Activated CD4-positive, alpha-beta memory T cell treated with anti-CD3 and anti-CD28 coated beads for 36 hours (primary cell): ENCODE measurements at places on chromosomes 11 and 22. TPM values are rescaled to one million over a fixed set of nuclear protein-coding genes. Genes with fewer than 3 reads are reported as not detected.

GRCh38 chr11:31022080-31022479 lies 347.5 kb downstream of the DCDC1 start:
- DNase-seq: no peak

DNA sequence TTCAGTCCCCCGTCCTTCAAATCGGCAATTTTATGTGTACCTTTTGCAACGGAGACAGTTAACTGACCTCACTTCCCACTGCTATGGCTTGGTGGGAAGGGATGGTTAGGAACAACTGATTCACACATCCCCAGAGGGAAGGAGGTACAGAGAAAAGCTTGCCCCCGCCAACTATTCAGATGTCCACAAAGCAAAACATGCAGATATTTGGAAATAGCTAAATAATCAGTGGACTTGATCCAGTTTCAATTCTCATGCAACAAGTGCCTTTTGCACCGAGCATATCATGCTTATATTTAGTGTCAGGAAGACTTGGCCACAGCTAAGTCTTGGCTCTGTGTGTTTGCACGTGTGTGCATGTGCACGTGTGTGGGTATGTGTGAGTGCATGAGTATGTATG lies 144.6 kb downstream of the SNX19 start:
- DNase-seq: no peak

- DNase-seq: no peak
Observed at GRCh38 chr11:73274722-73275380, 2.7 kb downstream of the P2RY6 start.

DNA sequence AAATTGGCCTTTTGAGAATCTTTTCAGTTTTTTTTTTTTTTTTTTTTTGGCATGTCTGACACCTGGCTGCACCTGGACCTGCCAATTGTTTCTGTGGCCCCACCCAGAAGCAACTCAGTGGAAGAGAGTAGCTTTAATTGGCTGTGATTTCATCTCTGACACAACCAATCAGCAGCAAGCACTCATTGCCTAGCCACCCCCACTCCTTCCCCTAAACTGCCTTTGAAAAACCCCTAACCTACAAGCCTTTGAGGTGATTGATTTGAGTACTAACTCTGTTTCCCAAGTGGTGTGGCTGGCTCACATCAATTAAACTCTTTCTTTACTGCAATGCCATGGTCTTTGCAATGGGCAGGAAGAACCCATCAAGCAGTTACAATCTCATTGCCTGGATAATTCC lies 98.2 kb upstream of the CHORDC1 start:
- no peak for DNase-seq

DNA sequence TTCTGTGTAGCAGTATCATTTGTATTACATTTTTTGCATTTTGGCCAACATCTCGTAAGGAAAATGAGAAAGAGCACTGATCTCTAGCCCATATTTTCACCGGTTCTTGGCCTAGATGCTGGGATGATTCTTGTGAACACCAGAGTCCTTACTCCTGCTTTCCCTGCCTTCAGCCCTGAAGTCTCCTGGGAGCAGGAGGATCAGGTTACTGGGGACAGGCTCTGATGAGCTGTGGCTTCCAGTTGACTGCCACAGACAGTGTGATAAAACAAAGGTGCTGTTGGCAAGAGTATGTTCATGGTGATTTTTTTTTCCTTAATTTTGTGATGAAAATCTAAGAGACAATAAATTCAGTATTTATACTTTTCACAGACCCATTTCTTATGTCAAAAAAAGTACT lies 34.2 kb upstream of the ADSL start:
- no peak for DNase-seq

DNA sequence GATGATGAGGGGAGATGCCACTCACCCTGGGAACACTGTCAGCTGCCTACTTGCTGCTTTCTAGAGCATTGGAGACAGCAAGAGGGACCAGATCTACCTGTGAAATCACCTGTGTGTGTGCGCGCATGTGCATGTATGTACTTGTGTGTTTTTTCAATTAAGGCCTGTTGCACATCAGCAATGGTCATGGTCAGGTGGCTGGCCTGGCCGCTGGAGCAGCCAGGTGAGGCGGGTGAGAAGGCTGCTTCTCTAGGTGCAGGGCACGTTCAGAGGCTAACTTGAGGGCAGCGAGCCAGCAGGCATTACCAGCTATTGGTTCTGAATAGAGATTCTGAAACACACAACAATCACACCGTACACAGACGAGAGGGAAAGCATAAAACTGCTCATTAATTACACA lies 65.1 kb downstream of the PARVG start:
- DNase-seq: no peak

- no peak for DNase-seq
Observed at GRCh38 chr11:861105-861479, 18.4 kb downstream of the TSPAN4 start.

GRCh38 chr11:1022908-1023810 lies 13.4 kb downstream of the MUC6 start:
- DNase-seq: no peak

- no peak for DNase-seq
Observed at GRCh38 chr11:113614097-113614496, 92.0 kb downstream of the TMPRSS5 start.

The DDI1 gene
- total RNA-seq: not detected

The NPTXR gene
- total RNA-seq: 2.5 TPM

- no peak for DNase-seq
Observed at GRCh38 chr22:30239488-30240405, 6.8 kb downstream of the LIF start.

- DNase-seq: no peak
Observed at GRCh38 chr11:73361953-73362776, 14.0 kb upstream of the RELT start.

The IL17REL gene
- 0.73 TPM for total RNA-seq

The CBLIF gene
- total RNA-seq: not detected
